ENCODE measurements at places on chromosomes 12 and 14.

GRCh38 chr14:38547961-38548490 is 292.1 kb upstream of the CLEC14A start:
- DNase-seq, result no peak

DNA sequence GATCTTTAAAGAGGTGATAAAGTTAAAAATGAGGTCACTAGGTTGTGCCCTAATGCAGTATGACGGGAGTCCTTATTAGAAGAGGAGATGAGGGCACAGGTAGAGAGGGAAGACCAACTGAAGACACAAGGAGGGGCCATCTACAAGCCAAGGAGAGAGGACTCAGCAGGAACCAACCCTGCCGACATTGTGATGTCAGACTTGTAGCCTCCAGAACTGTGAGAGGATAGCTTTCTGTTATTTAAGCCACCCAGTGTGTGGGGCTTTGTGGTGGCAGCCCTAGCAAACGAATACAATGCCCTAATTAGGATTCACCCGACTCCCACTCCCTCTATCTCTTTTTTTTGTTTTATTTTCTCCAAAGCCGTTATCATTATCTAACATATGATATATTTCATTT is 7.9 kb upstream of the IL26 start:
- no peak for DNase-seq

- peak; percentile 76 for DNase-seq
Observed at GRCh38 chr14:88492272-88493089, 62.3 kb downstream of the PTPN21 start.

- no peak for DNase-seq
Observed at GRCh38 chr14:32224737-32225377, 21.8 kb upstream of the RNU6-8 start.

- DNase-seq, result no peak
Observed at GRCh38 chr12:28776913-28777422, 372.1 kb upstream of the FAR2 start.

- DNase-seq, result no peak
Observed at GRCh38 chr14:51743588-51744000, 91.9 kb downstream of the FRMD6 start.

- no peak for DNase-seq
Observed at GRCh38 chr12:60980558-60980957, 1279.6 kb upstream of the USP15 start.

DNA sequence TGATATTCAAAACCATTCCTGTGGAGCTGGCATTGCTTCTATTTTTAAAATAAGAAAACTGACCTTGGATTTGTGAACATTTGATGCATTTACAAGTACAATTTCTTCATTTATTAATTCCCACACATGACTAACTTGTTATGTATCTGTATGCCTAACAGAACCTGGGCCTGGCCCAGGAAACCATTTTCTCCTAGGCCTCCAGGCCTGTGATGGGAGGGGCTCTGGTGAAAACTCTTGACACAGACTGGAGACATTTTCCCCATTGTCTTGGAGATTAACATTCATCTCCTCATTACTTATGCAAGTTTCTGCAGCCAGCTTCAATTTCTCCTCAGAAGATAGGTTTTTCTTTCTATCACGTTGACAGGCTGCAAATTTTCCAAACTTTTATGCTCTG is 42.0 kb downstream of the GLIPR1L2 start:
- DNase-seq, result no peak
